ENCODE measurements at places on chromosomes 2 and 18.
A peak's percentile ranks its signal among the peaks of the same experiment; 100 is the strongest.

- no peak for DNase-seq
Observed at GRCh38 chr18:77397056-77397455, 147.4 kb downstream of the GALR1 start.

DNA sequence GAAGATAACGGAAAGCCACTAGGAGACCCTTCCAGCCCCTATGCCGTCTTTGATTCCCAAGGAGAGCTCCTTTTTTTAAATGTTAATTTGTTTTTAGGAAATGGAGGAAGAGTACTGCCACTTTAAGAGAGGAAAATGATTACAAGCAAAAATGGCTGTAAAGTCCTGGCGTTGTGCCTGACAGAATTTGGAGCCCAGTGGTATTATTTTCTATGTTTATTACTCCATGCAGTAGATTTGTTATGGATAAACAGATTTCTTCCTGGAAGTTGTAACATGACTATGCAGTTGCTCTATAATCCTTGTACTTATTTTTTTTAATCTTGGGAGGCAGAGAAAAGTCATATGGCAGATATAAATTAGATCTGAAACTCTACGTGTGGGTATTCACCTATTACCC lies 141.3 kb downstream of the GBX2 start:
- no peak for DNase-seq

DNA sequence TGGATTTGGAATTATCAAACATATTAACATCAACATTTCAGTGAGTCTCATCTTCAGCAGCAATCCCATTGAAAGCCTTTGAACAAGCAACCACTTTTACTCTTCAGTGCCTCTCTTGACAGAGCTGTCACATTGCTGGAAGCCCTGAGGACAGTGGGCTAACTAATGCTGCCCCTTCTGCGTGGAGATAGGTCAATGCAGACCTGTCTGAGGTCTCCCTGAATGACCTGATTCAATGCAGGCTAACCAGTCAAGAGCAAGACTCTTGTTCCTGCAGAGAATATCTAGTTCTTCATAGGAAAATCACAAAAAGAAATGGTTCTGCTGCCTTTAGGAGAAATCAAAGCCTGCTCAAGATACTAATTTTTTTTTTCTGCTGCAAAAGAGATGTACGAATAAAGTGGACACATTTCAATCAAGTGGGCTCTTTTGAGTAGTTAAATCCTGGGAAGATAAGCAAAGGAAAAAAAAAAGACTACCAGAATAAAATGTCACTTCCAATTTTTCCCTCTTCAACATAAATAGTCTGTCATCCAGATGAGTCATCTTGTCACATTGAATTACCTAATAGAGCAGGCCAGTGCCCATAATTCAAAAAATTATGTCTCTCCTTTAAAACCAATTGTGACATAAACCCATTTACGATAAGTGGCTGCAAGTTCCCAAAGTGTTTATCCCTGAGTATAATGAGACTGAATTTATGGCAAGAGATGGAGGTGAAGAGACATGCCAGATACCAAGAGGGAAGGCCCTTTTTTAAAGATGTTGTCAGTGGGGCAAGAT lies 1269.0 kb upstream of the DDX18 start:
- no peak for DNase-seq

- no peak for DNase-seq
Observed at GRCh38 chr18:7559709-7560319, 7.3 kb upstream of the PTPRM start.

GRCh38 chr2:72454189-72454588 lies 306.5 kb upstream of the CYP26B1 start:
- no peak for DNase-seq

- DNase-seq = no peak
Observed at GRCh38 chr2:203772456-203773165, 66.2 kb downstream of the CD28 start.

DNA sequence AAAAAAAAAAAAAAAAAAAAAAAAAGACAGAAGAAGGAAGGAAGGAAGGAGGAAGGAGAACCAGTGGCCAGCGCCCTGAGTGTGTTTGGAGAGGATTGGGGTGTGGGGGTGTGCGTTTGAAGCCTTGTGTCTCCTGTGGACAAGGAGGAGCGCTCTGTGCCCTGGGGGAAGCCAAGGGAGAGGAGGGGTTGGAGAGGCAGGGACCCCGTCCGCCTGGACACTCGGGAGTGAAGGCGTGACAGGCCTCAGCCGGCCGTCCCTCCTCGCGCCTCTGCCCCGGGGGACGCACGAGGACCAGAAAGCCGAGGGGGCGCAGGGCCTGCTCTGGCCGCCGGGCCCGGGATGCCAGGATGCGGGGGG lies 44.9 kb downstream of the SERTAD2 start:
- no peak for DNase-seq

GRCh38 chr2:224983712-224984554 lies 58.3 kb downstream of the DOCK10 start:
- DNase-seq = no peak

DNA sequence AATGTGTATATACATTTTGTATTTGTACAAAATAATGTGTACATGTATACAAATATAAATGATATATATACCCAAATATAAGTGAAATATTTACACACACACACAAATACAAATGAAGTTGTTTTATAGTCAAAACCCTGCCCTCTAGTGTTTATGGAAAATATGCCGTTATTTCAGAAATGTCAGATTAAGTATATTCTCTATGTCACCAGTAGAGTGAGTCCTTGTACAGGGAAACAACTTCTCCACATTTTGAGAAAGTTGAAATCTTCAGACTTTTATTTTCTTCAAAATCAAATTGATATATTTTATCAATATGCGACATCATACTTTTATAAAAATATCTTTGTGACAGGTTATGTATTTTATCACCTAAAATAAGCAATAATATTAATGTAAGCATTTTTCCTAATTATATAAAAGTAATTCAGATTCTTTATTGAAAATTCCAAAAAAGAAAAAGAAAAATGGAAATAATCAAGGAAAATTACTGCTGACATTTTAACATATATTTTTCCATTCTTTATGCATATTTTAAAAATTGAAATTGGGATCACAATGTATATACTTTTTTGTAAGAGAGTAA lies 22.4 kb downstream of the ARL6IP6 start:
- peak; percentile 33 for DNase-seq

DNA sequence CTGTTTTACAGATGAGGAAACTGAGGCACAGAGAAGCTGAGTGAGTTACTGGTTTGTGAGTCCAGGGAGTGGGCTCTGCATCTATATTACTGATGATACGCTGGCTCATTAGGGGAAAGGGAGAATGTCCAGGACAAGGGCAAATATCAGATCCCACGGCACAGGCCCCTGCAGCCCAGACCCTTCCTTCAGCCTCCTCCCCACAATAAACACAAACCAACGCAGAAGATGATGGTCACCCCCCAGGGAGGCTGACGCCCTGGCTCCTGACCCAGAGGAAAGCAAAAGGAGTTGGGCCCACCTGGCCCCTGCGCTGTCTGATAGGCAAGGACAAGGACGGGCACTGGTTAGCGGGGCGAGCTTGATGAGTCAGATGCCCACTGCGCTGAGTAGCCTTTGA lies 47.7 kb upstream of the ZBTB7C start:
- DNase-seq = no peak

GRCh38 chr18:75625966-75626365 lies 198.5 kb upstream of the SMIM21 start:
- DNase-seq = no peak

- DNase-seq = no peak
Observed at GRCh38 chr18:13247506-13247905, 28.9 kb downstream of the LDLRAD4 start.

DNA sequence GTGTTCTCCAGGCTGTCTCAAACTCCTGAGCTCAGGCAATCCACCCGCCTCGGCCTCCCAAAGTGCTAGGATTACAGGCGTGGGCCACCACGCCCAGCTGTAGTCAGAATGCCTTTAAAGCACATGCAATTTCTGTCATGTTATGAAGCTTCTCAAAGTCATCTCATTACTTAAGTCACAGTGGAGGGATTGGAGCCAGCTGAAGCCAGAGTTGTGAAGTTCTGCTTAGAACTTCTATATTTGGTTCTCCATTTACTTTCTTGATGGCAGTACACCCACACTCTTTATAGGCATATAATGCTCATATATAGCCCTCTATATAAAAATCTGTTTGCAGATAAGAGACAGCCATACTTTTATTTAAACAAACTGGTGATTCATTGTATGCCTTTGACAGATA lies 68.8 kb upstream of the CWC22 start:
- DNase-seq = no peak

GRCh38 chr2:54009549-54009948 lies 38.8 kb upstream of the PSME4 start:
- DNase-seq = no peak

- DNase-seq = peak; percentile 64
Observed at GRCh38 chr18:79681484-79682387, 2.1 kb downstream of the CTDP1 start.

GRCh38 chr18:3061581-3062312 lies 48.8 kb upstream of the LPIN2 start:
- DNase-seq = peak; percentile 56

DNA sequence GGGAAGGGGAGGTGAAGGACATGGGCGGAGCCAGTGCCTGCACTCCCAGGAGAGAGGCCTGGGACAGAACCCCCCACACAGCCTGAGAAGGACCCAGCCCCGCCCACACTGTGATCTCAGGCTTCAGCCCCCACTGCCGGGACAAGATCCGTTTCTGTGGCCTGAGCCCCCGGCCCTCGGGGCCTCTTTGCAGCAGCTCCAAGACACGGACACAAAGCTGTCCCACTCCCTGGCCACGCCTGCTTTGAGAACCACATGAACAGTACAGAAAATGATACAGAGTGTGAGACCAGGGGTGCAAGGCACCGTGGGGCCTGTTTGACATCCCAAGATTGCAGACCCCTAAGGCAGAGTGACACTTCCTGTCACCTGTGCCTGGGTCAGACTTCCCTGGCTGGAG lies 74.5 kb downstream of the TWIST2 start:
- no peak for DNase-seq

DNA sequence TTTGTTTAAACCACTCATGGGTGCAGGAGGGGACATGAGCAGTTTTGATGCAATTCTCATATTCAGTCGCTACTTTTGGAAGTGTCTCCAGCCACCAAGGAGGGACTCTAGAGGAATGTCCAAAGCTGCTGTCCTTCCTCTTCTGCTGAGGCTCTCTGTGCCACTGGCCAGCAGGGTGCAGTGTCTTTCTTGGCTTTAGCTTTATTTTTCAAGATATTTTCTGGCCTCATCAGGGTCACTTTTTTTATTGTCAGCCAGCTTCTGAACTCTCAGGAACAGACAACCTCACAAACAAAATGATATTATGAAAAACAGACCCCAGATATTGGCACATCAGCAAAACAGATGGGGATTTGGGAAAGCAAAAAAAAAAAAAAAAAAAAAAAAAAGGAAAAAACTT lies 289.3 kb upstream of the ZSWIM2 start:
- no peak for DNase-seq

DNA sequence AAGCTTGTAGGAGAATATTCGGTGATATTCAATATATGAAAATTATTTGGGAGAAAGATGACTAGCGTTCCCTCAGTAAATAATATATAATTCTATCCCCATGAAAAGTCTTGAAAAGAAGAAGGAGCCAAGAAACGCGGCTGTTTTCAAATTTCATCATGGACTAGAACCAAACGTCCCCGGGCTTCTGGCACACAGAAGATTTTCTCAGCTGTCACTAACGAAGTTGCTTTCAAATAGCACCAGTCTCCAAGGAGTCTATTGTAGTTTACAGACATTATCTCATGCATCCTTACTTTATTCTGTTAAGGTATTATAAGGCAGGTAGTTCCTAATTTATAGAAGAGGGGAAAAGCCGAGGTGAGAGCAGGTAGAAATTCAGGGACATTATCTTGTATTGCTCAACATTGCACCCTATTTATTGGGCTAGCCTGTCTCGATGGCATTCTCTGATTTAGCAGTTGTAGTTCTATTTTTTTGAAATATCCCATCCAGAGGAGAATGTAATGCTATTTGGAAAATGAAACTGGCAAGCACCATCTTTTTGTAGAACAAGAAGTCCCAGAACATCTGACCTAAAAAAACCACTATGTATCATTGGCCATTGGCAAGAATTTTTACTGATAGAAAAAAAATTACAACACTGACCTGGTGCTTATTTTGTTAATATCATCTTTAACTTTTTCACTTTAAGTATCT lies 198.1 kb upstream of the RASGRP3 start:
- no peak for DNase-seq

GRCh38 chr2:68237404-68237803 lies 14.9 kb downstream of the PPP3R1 start:
- no peak for DNase-seq

DNA sequence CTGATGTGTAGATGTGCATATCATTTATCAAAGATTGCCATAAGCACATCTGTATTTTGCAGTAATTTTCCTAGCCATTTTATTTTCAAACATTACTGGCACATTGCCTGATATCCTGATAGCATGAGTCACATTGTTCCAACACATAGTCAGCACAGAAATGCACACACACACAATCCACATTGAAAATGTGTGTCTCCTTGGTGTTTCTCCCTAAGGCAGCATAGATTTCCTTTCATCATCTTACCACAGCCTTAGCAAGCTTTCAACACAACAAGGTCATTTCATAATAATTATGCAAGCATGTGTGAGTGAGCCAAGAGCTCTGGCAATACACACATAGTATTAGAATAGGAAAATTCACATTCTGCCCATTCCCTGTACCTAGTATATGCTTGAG lies 245.4 kb upstream of the MEIS1 start:
- DNase-seq = no peak

DNA sequence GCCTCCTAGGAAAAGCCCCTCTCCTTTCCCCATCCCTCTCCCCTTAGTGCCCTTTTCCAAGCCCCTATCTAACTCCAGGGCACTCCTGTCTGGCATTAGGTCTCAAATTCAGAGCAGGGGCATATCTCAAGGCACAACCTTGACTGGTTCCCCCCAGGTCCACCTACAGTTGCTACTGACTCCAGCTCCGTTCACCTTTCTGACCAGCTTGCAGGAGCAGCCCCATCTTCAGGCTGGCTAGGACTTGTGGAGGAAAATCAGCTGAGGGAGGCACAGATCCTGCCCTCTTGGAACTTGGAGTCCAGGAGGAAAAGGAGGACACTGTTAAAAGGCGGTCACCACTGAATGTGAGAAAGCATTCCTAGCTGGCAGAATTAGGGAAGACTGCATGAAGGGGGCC lies 152.4 kb downstream of the ZFP36L2 start:
- no peak for DNase-seq

- DNase-seq = no peak
Observed at GRCh38 chr2:199458009-199458805, 468 bp upstream of the SATB2 start.

GRCh38 chr18:56873441-56874140 lies 222.4 kb downstream of the WDR7 start:
- peak; percentile 3 for DNase-seq

All from CD4-positive, alpha-beta T cell treated with Interleukin-6 at 100 ng/mL for 8 hours (primary cell).